ENCODE measurements at places on chromosomes 2 and 18.

DNA sequence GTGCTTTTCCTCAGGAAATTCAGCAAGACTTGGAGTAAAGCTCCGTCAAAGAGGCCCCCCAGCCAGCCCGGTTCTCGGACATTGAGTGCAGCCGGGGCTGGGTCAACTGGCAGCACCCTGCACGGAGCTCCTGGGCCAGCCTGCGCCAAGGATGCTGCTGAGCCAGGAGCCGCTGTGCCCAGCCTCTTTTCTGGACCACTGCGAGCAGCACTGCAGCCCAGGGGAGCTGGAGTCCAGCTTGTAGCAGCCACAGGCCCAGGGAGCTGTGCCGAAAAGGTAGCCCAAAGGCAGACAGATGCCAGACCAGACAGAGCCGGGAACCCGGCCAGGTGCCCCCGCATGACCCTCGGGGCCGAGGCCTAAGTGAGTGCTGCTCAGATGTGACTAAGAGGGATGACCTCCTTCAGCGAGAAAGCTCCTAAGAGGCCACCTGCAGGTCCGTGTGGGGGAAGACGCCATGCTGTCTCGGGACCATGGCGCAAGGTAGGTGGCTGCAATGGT, 7.3 kb downstream of the CLHC1 start:
- DNase-seq = peak; percentile 65

GRCh38 chr2:156346731-156347130, 14.2 kb upstream of the NR4A2 start:
- no peak for DNase-seq

DNA sequence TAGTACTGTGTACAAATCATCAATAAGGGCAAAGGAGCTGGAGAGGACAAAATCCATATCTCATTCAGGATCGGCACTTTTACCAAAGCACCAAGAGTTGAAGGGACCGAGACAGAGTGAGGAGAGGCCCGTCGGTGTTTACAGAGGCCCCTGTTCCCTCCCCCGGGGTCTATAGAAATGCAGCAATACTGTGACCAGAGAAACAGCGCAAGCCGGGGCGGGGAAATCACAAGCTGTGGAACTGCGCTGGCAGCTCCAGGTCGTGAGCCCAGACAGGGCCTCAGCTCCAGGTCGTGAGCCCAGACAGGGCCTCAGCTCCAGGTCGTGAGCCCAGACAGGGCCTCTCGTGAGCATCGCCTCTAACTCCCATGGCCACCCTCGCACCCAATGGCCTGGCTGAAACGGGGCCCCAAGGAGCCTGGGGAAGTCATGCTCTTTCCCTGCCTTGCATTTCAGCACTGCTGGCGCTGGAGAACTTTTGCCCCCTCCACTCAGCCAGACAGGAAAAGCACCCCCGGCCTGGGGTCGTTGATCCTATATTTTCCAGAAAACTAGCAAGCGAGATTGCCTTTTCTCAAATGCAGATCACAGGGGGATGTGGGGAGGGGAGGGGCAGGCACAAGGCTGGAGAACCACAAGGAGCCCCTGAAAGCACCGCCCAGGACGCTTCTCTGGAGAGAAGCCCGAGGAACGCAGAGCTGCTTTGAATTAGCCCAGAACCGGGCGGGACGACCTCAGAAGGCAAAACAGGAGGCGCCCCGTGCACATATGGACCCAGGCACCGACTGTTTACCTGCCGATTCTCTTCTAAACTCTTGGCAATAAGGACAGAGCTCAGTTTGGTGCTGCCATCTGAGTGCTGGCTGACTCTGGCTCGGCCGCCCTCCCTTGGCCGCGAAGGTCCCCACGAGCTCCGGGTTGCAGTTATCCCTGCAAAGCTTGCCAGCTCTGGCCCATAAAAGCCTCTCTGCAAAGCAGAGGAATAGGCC, 223.7 kb downstream of the ACKR3 start:
- no peak for DNase-seq

GRCh38 chr2:112714331-112714730, 6.5 kb upstream of the NT5DC4 start:
- no peak for DNase-seq

GRCh38 chr2:205712508-205712907, 30.2 kb downstream of the NRP2 start:
- DNase-seq = no peak

DNA sequence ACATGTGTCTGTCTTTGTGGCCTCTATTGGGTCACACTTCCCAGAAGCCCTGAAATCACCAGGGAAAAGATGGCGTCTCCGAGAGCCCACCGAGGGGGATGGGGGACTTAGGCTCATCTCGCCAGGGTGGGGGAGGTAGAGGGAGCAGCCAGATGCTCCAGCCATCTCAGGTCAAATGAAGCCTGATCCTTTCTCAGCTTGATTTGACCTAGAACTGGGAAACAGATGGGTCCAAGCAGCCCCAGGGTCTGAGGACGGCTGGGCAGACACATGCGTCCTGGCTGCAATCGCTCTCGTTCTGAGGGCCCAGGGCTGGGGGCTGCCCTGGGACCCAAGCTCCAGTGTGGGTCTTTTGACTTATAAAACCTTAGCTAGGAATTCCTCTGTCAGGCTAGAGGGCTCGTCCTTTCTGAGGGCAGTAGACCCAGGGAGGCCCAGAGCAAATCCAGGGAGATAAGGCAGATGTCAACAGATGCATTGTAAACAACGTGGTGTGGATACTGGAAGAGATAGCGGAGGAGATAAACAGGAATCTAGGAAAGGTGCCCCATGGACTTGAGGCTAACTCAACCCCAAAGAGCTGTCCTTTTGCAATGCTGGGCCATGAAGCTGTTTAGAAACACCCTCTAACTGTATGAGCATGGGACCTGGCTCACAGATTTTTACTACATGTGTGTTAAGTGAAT, 127.7 kb downstream of the MYCN start:
- peak; percentile 68 for DNase-seq

- no peak for DNase-seq
Measured at GRCh38 chr2:25492726-25493125, 151.0 kb upstream of the DNMT3A start.

- DNase-seq = no peak
Measured at GRCh38 chr18:55513161-55513560, 74.8 kb downstream of the TCF4 start.

DNA sequence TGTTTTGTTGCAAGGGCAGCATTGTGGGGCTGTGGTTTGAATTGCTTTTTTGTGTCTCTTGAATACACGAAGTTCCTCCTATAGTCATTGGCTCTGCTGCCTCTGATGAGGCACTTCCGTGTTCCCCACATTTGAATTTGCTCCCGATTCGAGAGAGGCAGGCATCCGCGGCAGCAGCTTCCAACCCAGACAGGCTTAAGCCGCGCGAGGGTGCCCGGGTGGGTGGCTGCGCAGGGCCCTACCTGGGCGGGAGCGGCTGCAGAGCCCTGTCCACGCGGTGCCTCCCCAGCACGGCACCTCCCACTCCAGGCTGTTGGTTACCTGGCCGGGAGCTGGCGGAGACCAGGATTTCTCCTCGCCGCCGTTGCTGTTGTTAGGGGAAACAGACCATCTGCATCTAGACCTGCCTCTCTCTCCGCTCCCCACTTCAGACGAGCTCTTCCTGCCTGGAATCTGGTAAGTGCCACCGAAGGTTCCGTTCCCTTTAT, 151.3 kb downstream of the NEDD4L start:
- DNase-seq = peak; percentile 81

DNA sequence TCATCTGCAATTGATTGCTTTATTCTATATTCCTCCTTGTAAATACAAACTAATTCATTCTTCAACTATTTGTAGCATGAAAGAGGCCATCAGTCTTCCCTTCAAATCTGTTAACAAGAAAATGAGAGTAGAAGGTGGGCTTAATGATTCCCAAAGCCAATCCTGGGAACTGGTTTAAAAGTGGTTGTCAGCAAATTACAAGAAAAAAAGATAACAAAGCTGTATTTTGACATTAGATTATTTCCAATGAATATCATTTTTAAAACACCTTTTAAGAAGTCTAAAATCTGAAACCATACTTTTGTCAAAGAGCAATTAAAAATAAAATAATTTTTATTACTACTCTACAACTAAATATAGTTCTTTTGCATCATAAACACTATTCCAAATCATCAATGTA, 139.2 kb downstream of the DYM start:
- no peak for DNase-seq

DNA sequence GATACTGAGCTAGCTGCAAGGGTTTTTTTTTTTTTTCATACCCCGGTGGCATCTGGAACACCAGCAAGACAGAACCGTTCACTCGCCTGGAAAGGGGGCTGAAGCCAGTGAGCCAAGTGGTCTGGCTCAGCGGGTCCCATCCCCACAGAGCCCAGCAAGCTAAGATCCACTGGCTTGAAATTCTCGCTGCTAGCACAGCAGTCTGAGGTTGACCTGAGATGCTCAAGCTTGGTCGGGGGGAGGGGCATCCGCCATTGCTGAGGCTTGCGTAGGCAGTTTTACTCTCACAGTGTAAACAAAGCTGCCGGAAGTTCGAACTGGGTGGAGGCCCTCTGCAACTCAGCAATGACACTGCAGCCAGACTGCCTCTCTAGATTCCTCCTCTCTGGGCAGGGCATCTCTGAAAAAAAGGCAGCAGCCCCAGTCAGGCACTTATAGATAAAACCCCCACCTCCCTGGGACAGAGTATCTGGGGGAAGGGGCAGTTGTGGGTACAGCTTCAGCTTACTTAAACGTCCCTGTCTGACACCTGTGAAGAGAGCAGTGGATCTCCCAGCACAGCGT, 5.1 kb upstream of the MIB1 start:
- peak; percentile 85 for DNase-seq

- DNase-seq = no peak
Measured at GRCh38 chr2:139216435-139216834, 436.2 kb upstream of the NXPH2 start.

- DNase-seq = no peak
Measured at GRCh38 chr2:117918608-117919007, 95.3 kb downstream of the CCDC93 start.

DNA sequence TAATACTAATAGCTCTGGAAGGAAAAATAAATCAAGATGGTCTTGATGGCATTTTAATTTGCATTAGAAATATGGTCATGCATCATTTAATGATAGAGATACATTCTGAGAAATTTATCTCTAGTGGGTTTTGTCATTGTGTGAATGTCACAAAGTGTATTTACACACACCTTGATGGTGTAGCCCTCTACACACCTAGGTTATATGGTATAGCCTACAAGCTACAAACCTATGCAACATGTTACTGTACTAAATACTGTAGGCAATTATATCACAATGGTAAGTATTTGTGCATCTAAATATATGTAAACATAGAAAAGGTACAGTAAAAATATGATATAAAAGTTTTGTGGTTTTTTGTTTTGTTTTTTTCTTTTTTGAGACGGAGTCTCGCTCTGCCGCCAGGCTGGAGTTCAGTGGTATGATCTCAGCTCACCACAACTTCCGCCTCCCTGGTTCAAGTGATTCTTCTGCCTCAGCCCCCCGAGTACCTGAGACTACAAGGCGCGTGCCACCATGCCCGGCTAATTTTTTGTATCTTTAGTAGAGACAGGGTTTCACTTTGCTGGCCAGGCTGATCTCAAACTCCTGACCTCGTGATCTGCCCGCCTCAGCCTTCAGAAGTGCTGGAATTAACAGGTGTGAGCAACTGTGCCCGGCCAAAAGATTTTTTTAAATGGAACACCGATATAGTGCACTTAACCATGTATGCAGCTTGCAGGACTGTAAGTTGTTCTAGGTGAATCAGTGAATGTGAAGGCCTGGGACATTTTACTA, 83.7 kb upstream of the UBXN4 start:
- no peak for DNase-seq

DNA sequence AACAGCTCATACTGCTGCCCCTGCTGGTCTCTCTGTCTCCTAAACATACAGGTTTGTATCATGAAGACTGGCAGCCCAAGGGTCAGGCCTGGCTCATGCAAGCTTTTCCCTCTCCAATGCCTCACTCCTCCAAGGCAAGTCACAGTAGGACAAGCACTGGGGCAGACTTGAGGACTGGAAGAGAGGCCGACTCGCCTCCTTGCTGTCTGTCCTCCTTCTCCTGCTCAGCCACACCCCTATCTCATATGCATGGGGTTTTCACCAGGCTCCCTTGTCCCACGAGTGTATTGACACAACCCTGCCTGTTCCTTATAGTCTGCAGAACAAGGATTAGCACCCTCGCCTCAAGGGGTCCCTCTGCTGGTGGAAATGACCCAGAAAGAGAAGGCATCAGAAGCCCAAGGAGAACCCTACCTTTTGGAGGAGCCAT, 223.7 kb downstream of the SOX11 start:
- peak; percentile 93 for DNase-seq

DNA sequence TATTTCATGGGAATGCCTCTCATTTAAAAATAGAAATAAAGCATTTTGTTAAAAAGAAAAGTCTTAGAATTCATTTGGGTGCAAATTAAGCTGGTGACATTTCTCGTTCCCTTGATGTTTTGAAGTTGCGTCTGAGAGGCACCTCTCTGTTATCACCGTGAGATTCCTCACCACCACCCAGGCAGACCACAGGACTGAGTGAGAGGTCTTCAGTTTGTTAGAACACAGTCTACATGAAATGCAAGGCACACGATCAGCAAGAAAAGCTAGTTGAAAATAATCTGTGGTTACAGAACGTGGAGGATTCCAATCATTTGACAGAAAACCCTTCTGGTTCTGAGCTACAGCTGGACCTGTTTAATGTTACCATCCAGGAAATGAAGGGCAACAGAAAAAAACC, 116.0 kb downstream of the UXS1 start:
- DNase-seq = no peak

DNA sequence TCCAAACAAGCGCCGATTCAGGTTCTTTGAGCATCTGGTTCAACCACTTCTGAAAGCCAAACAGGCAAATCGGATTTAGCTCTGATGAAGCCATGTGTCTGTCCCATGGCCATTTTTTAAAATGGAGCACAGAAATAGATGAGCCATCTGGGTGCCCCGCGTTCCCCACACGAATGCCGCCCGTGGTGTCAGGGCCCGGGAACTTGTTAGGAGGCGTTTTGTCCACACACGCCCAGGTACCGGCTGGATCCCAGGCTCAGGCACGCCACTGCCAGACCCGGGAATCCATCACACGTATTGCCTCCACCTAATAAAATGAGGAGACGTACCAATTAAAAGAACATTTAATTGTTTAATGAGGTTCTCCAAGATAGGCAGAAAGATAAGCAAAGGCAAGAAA, 374.4 kb upstream of the SALL3 start:
- peak; percentile 10 for DNase-seq

Data from endodermal cell (in vitro differentiated cells).